ENCODE measurements at places on chromosomes 4 and X.

- no peak for DNase-seq
Observed at GRCh38 chr4:142959173-142959572, 113.1 kb upstream of the INPP4B start.

- DNase-seq, result no peak
Observed at GRCh38 chrX:114152130-114152529, 431.8 kb upstream of the HTR2C start.

DNA sequence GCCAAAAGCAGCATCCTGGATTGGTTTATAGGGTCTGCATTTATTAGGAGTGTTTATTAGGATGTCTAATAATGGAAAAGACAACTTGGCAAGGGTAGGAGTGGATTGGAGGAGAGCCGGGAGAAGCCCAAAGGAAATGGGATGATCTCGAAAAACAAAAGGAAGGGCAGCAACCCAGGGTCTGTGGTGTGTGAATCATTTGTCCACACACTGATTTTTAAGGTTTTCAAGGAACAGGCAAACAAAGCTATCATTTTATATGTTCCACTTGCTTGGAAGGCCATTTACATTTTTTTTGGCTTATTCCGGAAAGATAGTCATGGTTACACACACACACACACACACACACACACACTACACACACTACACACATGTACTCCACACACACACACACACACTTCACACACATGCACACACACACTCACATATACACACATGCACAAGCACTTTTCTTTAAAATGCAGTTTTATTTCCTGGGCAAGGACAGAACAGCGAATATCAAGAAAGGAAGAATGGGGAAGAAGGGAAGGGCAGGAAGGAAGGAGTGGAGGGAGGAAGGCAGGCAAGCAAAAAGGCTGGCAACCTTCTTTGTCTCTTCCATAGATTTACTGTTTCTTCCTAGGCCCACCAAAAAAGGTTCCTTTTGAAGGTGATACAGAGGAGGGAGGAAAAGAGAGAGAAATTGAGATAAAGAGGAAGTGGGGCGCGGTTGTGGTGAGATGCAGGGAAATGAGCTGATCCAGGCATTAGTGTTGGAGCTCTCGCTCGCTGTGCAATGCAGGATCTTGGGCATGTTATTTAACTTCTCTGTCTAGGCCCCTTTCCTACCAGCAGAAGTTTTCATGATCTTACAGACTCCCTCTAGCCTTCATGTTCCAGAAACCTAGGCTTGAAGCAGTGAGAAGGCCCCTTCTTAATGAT is 88.6 kb upstream of the MAML3 start:
- no peak for DNase-seq

- no peak for DNase-seq
Observed at GRCh38 chr4:173543266-173543665, 13.2 kb upstream of the HAND2 start.

DNA sequence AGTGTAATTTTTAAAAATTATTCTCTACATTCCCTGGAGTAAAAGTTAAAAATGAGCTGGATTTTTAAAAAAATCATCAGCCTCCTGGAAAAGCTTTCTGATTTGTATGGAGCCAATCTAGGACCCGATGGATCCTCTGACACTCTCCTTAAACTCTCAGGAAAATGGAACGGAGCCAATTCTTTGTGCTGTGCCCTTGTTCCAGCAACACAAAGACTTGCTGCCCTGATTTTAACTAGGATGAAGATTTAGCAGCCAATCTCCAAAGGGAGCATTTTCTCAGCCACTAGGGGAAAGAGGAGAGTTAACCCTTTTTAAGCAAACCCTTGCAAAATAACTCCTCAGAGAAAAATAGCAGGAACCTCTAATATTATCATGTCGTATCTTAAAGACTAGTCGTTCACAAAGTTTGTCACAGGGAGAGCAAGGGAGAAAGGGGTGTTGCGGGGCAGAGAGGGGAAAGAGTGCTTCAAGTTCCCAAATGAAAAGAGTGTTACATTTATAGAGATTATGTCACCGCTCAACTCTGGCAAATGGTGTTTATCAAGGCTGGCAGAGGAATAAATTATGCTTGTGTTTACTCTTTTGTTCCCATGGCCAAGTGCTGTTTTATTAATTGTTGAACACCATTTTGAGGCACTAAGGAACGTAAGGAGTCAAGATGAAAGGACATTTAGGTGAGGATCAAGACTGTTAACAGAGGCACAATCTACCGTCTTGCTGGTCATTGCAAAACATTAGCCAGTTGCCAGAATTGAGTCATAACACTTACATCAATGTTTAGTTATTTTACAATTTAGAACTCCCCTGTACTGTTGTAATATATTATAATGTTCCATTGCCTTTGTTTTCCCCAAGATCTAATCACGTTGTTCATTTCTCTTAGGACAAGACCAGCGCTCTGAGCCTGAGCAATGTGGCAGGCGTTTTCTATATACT is 250.7 kb downstream of the THOC2 start:
- DNase-seq, result no peak

GRCh38 chr4:126213996-126214395 is 899.2 kb downstream of the FAT4 start:
- no peak for DNase-seq

DNA sequence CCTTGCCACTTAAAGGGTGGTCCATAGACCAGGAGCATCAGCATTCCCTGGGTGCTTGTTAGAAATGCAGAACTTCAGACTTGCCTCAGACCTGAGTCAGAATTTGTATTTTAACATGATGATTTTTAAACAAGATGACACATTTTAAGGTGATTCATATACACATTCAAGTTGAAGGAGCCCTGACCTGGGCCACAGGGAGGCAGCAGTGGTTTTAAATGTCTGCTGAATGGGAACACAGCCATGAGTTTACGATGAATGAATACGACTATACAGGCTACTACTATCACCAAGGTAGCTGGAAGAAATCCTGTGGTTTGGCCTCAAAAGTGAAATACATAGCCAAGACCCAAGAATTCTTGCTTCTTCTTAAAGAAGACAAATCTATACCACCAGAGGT is 2.9 kb downstream of the HDAC8 start:
- DNase-seq, result no peak

- DNase-seq, result no peak
Observed at GRCh38 chr4:132383571-132384199, 765.4 kb upstream of the PCDH10 start.
